IPS DF 19.7 (cell line): ENCODE measurements at places on chromosomes 4 and X.
A peak's percentile ranks its signal among the peaks of the same experiment; 100 is the strongest.

DNA sequence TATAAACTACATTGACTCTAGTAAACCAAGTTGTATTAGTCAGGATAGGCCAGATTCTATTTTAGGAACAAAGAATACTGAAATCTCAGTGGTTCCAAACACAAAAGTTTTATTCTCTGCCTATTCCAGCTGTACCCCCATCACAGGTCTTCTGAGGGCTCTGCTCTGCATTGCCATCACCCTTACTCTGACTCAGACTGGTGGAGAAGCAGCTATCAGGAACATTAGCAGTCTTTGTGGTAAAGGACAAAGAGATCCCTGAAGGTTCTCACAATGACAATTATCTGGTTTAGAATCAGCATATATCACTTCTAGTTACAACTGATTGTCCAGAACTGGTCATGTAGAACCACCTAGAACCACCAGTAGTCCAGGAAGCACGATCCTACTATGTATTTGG lies 251.1 kb downstream of the GLUD2 start:
- no peak for DNase-seq

DNA sequence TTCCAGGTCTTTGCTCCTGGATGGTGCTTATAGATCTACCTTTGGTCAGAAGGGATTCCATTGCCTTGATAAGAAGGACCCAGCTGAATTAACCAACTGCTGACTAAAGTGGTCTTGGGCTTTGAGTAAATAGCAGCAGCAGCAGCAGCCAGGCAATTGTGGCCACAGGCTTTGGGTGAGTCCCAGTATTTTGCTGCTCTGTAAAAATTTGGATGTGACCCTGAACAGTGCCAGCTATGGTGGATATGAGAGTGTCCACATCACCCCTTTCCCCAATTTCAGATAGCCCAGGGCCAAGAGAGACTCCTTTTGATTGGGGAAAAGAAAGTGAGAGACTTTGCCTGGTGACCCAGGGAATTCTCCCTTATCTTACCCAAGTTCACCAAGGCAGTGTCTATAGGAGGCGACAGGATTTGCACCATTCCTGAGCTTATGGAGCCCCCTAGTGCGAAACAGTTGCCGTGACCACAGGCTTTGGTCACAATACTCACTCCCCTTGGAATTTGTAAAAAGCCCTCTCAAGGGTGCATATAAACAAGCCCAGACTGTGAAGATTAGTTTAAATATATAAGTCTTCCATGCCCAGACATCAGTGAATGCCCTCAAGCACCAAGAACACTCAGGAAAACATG lies 518.0 kb downstream of the TMA16 start:
- DNase-seq, result peak; percentile 33

DNA sequence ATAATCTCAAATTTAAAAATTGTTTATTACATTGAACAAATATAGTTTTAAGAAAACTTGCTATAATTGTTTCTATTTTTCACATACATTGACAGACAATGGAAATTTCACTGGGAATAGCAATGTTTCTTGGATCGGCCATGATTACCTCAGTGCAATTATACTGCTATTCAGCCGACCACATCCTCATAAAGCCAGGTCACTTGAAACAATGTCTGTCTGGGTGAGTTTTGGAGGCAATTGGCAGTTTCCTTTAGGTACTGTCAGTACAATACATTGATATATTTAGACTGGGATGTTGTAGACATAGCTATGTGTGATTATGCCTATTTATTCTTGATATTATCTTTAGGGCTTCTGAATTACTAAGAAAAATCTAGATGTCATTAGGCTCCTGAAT lies 89.5 kb upstream of the VEGFC start:
- DNase-seq, result no peak

DNA sequence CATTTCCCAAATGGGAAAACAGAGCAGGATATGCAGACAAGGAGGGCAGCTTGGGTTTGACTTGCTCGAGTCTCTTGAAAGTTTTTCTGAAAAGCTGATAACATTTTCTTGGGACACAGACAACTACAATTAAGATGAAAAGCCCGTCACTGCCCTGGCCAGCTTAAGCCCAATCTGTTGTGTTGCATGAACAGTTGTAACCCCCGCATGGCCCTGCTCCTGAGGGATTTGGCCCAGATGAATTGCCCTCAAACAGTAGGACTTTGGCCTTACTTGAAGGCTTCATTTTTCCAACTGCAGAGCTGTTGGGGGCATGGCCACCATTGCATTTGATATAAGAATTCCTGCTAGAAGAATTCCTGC lies 40.5 kb upstream of the MGST2 start:
- no peak for DNase-seq

DNA sequence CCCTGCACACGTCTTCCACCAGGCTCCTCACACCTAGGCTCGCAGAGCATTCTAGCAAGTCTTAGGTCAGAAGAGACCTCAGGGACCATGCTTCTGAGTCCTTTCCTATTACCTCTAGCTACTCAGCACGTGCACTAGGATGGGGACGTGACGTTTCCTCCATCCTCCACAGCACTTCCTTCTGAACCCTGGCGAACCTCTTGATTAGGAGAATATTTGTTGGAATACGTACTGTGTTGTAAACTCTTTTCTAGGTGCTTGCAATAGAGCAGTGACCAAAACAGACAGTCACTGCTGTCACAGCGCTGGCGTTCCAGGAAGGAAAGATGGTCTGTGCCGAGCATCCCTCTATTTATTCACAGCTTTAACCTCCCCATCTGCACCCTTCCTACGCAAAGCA lies 12.9 kb upstream of the TENM3 start:
- DNase-seq, result no peak

GRCh38 chr4:3416270-3416669 lies 25.5 kb upstream of the HGFAC start:
- no peak for DNase-seq

GRCh38 chrX:31349515-31349914 lies 277.7 kb upstream of the FTHL17 start:
- DNase-seq, result no peak

DNA sequence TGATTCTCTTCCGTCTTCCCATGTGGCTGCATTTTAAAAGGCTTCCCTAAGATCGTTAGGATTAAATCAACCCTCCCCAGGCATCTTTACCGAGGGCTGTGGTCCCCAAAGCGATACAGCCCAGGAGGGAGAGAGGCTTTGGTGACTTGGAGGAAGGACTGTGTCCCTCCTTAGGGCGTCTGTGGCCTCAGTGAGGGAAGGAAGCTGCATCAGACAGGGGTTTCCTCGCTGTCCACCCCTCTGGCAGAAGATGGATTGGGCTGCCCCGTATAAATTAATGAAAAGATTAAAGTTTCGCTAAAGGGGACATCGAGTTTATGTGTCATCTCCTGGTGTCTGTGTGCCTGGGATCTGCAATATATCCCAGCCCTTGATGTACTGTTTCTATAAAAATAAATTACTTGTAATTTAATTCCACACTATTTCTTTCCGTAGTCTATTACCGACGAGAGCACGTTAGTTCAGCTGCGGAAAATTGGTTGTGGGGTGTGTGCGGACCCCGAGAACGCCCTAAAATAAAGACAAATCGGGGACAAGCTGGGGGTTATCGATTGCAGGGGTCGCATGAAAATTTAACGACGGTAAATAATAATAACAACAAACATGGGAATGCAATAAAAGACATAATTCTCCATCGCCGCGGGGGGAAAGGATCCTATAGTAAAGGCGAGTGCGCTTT lies 6.5 kb downstream of the SHOX start:
- no peak for DNase-seq

GRCh38 chrX:132270699-132271098 lies 51.5 kb upstream of the RAP2C start:
- no peak for DNase-seq

DNA sequence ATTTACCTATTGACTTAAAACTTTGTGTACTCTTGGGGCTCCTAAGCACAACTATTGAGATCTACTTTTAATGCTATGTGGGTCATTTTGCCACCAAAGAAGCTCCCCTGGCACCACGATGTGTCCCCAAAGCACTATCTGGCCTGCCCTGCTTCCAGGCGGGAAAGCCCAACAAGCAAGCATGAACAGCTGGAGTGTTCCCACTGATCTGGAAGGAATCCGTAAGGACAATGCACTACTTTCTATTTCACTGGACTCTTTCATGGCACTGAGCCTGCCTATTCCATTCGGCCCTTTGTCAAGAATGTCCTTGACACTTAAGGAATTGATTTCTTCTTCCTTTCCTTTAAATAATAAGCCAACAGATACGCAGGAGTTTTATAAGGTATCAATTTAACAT lies 38.8 kb downstream of the GRIA3 start:
- DNase-seq, result no peak

DNA sequence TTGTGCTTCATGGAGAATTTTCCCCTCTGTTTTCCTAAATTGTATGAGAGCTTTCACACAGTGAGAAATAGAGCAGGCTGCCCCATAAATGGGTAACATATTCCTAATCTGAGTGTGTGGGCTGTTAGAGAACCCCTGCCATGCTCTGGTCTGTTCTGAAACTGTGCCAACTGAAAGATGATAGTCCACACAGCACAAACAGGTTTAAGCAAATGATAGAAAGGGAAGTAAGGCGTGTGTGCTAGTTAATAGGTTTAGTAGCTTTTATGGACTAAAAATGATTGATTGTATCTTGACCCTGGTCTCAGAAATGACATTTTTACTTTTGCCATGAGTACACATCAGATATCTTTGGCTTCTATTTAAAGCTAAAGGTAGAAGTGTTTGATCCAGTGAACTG lies 106.2 kb downstream of the PRRG1 start:
- DNase-seq, result no peak

- no peak for DNase-seq
Observed at GRCh38 chrX:120308959-120309872, 2.0 kb downstream of the TMEM255A start.

GRCh38 chr4:6625256-6625655 lies 15.2 kb upstream of the MRFAP1 start:
- DNase-seq, result no peak

- no peak for DNase-seq
Observed at GRCh38 chrX:20519146-20519545, 252.4 kb upstream of the RPS6KA3 start.

- no peak for DNase-seq
Observed at GRCh38 chrX:134670134-134670924, 12.1 kb upstream of the PLAC1 start.

DNA sequence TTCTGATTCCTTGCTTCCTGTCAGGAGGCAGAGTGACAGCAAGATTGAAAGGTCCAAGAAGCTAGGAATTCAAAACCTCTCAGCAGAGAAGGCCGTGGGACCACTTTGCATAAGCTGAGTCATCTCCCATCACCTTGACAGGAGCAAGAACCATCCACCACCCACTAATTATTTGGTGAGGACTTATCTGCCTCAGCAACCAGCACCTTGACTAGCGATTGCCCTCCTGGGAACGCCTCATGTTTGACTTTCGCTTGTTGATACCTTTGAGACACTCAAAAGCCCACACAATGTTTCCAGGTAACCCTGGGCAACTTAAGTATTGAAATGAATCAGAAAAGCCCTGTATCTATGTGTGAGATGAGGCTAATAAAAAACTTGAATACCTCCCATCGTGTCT lies 233.5 kb upstream of the GYPA start:
- no peak for DNase-seq

- DNase-seq, result no peak
Observed at GRCh38 chr4:174534461-174534860, 12.2 kb upstream of the HPGD start.

DNA sequence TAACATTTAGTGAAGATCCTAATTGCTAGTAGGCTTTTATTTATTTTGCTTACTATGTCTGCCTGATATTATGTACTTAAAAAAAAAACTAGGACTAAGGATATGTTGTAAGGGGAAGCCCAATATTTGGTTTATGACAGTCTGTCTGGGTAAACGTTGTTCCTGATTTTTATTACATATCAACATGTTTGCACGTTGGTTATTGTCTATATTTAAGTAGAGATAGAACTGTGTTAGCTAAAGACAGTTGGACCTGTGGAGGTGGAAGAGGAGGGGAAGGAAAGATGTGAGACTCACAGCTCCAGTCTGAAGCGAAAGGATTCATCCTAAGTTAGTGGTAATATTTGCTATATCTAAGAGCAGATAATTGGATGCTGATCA lies 90.3 kb downstream of the TMEM131L start:
- DNase-seq, result no peak

GRCh38 chr4:97720869-97721432 lies 422.3 kb downstream of the STPG2 start:
- no peak for DNase-seq

GRCh38 chrX:42920752-42921151 lies 142.8 kb upstream of the PPP1R2C start:
- DNase-seq, result no peak

GRCh38 chr4:81432825-81433224 lies 38.9 kb downstream of the RASGEF1B start:
- no peak for DNase-seq

- no peak for DNase-seq
Observed at GRCh38 chr4:77269505-77269904, 112.5 kb downstream of the CCNG2 start.

GRCh38 chrX:146278381-146278780 lies 460.8 kb downstream of the SLITRK2 start:
- no peak for DNase-seq

GRCh38 chr4:70728091-70728490 lies 6.3 kb downstream of the RUFY3 start:
- no peak for DNase-seq

DNA sequence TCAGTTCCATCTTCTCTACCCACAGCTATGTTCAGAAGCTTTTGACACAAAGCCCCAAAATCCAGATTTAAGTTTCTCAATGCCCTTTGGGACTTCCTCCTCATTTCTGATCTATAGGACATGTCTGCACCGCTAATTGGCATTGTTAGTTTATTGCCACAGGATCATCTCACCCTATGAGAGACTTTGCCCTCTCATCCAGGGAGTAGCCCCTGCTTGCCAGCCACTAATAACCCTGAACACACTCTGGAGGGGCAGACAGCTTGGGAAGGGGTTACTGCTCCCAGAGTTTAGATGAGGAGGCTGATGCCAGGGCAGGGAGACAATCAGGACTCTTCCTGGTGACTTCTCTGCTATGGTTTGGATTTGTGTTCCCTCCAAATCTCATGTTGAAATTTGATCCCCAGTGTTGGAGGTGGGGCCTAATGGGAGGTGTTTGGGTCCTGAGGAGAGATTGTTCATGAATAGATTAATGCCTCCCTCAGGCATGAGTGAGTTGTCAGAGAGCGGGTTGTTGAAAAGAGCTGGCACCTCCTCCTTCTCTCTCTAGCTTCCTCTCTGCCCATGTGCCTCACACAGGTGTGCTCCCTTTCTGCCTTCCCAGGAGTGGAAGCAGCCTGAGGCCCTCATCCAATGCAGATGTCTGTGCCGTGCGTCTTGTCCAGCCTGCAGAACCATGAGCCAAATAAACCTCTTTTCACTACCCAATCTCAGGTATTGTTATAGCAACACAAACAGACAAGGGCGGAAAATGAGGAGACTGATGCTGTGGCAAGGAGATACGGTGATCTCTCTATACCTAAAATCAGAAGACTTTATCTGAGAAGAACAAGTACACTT lies 3.6 kb upstream of the SCARB2 start:
- DNase-seq, result no peak
